ENCODE measurements at places on chromosomes 11 and 22. TPM values are rescaled to one million over a fixed set of nuclear protein-coding genes. Genes with fewer than 3 reads are reported as not detected.

Gene FOSL1
- total RNA-seq = 1.8 TPM

Gene MMP12
- 1.9 TPM for total RNA-seq

Gene DEFB131B
- total RNA-seq = not detected

Gene SMIM35
- 0.23 TPM for total RNA-seq

Gene CYB5R2
- total RNA-seq = 4.8 TPM
